ENCODE measurements at places on chromosomes 2 and 18.

DNA sequence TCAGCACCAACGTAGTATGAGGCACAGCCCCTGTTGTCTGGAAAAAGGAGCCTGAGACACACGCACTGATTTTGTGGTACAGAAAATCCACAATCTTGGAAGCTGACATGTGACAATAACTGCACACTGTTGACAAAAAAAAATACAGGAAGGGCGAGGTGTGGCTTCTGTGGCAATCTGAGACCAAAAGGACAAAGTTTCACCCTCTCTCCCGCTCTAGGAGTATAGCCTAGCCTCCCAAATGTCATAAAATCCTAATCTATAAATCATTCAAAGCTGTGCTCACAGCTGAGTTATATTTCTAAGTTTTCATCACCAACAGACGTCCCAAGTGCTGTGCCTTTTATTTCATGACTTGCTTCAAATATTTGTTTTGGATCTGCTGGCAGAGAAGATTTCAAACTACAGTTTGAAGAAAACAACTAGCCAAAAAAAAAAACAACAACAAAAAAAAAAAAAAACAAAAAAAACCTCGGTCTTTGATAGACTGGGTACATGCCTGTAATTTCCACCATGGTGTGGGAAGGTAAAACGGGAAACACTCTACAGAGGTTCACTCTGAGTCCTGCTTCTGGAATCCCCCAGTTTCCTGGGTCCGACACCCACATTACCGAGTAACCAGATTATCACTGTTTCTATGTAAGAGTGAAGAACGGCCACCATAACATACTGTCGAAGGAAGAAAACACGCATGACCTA is 61.0 kb downstream of the C2orf76 start:
- DNase-seq, result no peak

GRCh38 chr18:51789871-51790270 is 550.1 kb upstream of the DCC start:
- no peak for DNase-seq

- no peak for DNase-seq
Measured at GRCh38 chr2:160507046-160507407, 13.4 kb upstream of the RBMS1 start.

GRCh38 chr2:242024751-242025355 is 155.3 kb downstream of the RTP5 start:
- DNase-seq, result no peak

GRCh38 chr18:40608226-40608625 is 1346.8 kb upstream of the PIK3C3 start:
- no peak for DNase-seq

DNA sequence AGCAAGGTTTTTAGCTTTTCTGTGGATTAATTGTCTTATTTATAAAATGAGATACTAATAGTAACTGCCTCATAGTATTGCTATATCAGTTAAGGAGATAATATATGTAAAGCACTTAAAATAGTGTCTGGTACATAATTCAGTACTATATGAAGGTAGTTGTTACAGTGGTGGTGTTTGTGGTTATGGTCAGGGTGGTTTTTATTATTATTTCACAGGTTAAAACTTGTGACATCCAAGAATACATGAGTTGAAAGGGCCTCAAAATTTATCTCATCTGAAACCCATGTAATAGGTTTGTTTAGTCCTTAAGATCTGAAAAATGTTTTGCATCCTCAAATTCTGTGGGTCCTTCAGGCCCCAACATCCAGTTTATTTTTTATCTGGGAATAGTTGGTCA is 369.5 kb upstream of the LRATD1 start:
- no peak for DNase-seq

GRCh38 chr2:71700041-71700657 is 246.8 kb downstream of the DYSF start:
- DNase-seq, result no peak

- DNase-seq, result no peak
Measured at GRCh38 chr2:84972207-84972783, 1.3 kb downstream of the KCMF1 start.

- DNase-seq, result no peak
Measured at GRCh38 chr2:11658208-11659114, 11.5 kb downstream of the NTSR2 start.

- DNase-seq, result no peak
Measured at GRCh38 chr2:105890856-105891255, 146.1 kb downstream of the NCK2 start.

DNA sequence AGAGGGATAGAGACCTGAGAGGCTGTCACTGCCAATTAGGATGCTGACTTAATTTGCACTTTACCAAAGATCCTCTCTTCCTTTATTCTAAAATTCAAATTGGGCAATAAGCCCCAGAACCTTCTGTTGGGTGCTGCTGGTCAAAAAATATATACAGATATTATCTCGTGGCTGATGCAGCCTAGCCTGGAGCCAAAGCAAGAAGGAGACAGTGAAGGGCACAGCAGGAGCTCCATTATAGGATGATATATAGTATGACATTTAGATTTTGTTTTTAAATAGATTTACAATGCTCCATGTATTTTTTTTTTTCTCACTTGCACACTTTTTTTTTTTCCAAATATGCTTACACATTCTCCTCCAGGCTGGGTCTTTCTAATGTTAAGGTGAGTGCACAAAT is 579.3 kb downstream of the PIK3C3 start:
- DNase-seq, result no peak

- DNase-seq, result no peak
Measured at GRCh38 chr2:151845884-151846283, 17.7 kb upstream of the ARL5A start.

DNA sequence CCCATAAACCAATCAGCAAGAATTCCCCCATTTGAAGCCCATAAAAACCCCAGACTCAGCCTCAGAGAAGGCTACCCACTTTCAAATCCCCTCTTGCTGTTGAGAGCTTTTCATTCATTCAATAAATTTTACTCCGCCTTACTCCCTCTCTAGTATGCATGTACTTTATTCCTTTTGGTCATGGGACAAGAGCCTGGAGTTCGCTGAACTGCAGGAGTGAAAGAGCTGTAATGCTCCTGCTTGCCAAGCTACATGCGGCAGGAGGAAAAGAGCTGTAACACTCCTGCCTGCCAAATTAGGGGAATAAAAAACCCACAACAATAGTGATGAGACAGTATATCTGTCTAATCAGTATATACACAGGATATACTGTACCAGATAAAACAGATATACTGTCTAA is 1261.7 kb downstream of the LRP1B start:
- DNase-seq, result no peak

- no peak for DNase-seq
Measured at GRCh38 chr18:28404694-28405093, 227.8 kb upstream of the CDH2 start.

GRCh38 chr2:71655498-71655897 is 202.1 kb downstream of the DYSF start:
- DNase-seq, result no peak

DNA sequence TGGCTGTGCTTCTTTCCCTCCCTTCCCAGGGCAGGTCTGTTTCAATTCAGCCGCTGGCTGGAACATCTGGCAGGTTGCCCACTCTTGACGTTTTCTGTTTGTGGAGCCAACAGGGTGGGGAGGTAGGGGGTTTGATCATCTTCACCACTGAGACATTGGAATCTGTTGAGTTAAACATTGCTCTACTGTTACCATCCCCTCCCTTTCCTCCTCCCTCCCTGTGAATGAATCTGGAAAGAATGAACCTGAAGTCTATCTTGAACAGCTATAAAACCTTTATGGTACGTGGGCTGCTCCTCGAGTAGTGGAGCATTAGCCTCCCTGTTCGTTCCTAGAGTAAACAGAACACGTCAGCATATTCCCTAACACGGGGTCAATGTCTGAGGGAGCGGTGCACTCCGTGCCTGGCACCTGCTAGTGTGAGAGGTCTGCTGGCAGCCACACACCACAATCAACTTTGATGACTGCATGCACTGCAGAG is 249.9 kb upstream of the RBBP8 start:
- DNase-seq, result no peak

DNA sequence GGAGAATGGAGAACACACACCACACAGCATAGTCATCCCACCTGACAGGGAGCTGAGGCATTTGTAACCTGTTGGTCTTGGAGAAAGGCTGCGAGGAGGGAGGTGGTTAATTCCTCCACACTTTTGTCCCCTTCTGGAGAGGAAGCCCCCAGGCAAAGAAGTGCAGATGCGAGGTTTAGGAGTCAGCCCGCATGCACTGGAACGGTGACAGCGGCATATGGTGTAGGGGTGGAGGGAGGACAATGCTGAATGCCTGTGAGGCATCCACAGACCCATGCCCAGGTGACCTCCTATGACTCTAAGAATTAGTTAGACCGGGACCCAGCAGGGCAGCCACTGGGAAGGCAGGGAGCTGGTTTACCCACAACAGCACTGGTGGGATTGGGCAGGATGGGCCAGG is 12.2 kb downstream of the SPATA3 start:
- DNase-seq, result no peak

DNA sequence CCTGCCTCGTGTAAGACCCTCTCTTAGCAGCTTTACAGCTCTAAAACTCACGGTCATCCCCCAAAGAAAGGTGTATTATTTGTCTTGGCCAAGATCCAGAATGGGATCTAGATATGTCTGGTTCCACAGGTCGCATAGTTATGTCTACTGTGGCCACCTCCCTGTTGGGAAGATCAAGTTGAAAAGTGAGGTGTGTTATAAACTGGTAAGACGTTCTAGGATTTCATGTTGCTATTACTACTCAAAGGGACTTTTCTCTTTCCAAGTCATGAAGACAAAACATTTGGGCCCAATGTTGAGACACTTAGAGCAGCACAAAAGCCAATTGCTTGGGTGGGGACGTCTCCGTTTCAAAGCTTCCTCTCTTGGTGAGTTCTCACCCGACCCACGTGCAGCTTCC is 766.0 kb downstream of the RNF144A start:
- DNase-seq, result no peak

DNA sequence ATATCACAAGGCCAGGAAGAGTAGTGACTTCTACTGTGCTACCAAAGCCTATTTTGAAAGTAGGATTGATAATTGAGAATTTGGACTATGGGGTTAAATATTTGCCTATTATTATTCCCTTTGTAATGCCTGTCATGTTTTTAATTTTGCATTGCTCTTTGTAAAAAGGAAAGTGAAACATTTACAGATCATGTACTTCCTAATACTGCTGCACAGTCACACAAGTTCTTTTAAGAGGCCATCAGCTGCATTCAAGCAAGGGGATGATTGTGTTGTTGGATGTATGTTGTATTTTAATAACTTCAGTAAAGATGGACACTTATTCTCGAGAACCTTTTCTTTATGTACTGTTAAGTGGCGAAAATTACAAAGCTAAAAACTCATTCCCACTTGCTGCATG is 70.1 kb downstream of the PLEKHA3 start:
- no peak for DNase-seq

DNA sequence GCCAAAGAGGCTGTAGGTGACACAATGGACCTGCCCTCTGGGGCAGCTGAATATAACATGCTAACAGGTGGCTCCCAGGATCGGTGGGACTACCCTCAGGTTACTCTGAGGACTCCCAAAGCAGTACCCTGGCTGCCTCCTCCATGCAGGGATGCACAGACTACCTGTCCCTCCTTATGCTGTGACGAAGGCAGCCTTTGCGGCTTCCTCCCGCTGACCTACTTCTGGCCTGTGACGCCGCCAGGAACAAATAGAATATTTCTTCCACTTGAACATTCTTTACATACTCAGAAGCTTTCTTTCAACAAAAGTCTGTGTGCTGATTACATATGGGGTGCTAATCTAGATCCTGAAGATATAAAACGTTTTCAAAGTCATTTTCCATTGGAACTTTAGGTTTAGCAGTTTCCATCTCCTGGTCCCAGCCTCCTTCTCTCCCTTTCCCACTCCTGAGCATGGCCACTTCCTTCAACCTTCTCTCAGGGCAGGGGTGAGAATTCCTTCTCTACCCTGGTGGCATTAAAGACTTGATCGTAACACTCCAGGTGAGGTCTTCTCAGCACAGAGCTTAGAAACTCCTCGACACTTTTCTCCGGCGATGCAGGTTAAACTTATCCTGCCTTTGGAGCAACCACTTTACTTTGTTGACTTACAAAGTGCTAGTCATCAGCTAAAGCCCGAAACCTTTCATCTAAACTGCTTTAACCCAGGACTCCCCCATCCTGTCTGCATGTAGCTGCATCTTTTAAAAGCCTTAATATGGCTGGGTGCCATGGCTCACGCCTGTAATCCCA is 58.9 kb upstream of the STK17B start:
- peak; percentile 51 for DNase-seq

DNA sequence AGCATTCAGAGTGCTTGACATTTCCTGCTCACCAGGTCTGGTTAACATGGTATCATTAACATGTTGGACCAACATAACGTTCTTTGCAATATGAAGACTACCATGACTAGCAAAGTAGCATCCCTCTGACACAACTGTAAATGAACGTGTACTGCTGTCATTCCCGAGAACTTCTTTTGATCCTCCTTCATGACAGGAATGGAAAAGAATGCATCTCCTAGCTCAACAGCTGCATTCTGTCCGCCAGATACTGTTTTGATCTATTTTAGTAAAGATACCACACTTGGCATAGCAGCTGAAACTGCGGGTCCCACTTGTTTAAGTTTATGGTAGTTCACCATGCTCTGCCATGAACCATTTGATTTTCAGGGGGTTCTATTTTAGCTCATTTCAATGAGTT is 144.2 kb upstream of the PARD3B start:
- DNase-seq, result no peak

GRCh38 chr18:65411061-65411460 is 339.8 kb upstream of the CDH7 start:
- DNase-seq, result no peak

DNA sequence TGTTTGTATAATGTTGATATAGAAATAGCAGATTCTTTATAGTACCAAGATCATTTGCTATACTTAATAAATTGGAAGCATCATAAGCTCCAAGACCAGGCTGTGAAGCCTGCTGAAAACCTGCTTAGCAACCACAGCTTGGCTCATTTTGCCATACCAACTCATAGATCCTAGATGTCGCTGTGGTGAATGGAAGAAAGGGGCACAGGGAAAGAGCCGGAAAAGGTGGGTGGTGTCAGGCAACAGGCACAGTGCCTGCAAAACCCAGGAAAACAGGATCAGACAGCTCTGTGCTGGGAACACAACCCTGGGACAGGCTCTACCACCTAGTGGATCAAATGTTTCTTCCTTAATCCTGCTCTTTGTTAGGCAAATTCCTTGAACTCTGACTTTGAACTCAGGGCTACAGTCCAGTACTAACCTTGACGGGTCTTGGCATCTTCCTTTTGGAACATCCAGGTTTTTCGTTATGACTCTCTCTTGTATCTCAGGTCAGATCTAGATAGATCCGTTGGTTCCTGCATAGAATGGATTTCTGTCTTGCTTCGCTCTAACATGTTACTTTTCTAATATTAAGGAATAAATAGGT is 31.6 kb downstream of the TWSG1 start:
- DNase-seq, result no peak

DNA sequence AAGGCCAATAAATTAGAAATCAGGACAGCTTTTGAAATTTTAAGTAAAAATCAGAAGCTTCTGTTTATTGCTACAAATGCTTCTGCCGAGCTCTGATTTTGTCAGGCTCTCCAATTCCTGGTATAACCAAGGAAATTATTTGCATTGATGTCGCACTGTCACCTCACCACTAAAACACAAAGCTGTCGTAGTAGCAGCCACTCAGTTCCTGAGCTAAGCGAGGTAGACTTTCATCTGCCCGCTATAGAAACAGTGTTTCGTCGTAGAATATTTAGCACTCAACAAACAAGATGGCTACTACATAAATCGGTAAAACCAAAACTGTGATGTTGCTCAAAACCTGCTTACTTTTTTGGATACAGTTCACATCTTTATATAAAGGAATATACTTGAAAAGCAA is 141.3 kb upstream of the FOSL2 start:
- DNase-seq, result peak; percentile 7

Measured in activated effector memory CD4-positive, alpha-beta T cell treated with Interleukin-2 at 50 U/mL for 16 hours (primary cell).